ENCODE measurements at places on chromosomes 16 and 17.
A peak's percentile ranks its signal among the peaks of the same experiment; 100 is the strongest.

DNA sequence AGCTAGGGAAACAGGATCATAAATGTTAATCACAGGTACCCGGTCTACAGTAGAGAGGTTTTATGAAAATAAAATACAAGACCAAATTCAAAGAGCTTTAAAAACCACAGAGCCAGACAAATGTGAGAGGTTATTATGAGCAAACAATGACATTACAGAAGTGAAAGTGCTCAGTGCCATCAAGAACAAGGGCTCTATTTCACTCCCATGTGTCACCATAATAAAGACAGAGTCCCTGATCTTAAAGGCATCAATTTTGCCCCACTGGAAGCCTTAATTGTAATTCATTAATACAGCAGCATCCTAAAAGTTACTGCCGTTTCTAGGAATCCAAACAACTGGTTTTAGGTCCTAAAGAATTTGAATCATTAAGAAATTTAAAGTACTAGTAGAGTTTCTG is 43.7 kb upstream of the CDRT4 start:
- no peak for DNase-seq

- DNase-seq, result no peak
These were observed 4.5 kb upstream of the KRT15 start for GRCh38 chr17:41523225-41523593.

- no peak for DNase-seq
These were observed 45.4 kb upstream of the PSMD11 start for GRCh38 chr17:32398946-32399345.

GRCh38 chr17:5773816-5774360 is 189.6 kb upstream of the NLRP1 start:
- no peak for DNase-seq

GRCh38 chr17:35750526-35751395 is 2.3 kb downstream of the GAS2L2 start:
- DNase-seq, result no peak

- peak; percentile 99 for DNase-seq
These were observed at the start of gene ATP6V0D1 for GRCh38 chr16:67480833-67481560. Gene ATP6V0D1, minus strand, starts transcription at chr16:67481157. Its CDS starts 71 bp downstream, at chr16:67481086.

- peak; percentile 82 for DNase-seq
These were observed 2.9 kb downstream of the CTRL start for GRCh38 chr16:67928561-67929364.

DNA sequence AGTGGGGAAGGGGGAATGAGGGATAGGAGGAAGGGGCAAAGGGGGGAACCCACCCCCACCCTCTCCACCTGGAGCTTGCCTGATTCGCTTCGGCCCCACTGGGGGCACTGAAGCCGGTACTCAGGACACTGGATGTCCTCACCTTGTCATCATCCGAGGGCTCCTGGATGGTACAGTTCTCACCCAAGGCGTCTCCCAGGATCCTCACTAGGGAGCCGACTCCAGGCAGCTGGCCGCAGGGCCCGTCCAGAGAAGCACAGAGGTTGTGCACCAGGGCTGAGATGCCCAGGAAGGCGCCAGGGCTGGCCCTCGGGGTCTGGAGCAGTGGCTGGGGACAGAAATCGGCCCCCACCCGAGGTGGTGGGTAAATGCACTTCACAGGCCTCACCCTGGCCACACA is 92.3 kb downstream of the LITAF start:
- DNase-seq, result no peak

GRCh38 chr17:32486701-32487472 is at the start of gene CDK5R1:
Gene CDK5R1, plus strand, starts transcription at chr17:32486993. Its CDS starts 628 bp downstream, at chr17:32487621.
- peak; percentile 72 for DNase-seq

GRCh38 chr17:47735536-47736011 is 2.5 kb downstream of the TBX21 start:
- no peak for DNase-seq

DNA sequence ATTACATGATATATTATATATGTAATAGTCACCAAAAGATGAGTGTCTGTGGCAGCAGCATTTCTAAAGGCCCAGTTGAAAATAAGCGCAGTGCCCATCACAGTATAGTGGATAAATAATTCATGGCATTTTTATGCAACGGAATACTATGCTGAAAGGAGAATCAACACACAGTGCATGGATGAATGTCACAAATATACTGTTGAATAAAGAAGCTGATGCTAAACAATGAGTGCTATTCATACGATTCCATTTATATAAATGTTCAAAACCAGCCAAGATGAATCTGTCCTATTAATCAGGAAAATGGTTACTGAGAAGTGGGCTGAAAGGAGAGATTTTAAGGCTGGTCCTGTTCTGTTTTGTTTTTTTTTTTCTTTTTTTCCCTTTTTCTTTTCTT is 61.6 kb downstream of the HSD17B2 start:
- DNase-seq, result no peak

DNA sequence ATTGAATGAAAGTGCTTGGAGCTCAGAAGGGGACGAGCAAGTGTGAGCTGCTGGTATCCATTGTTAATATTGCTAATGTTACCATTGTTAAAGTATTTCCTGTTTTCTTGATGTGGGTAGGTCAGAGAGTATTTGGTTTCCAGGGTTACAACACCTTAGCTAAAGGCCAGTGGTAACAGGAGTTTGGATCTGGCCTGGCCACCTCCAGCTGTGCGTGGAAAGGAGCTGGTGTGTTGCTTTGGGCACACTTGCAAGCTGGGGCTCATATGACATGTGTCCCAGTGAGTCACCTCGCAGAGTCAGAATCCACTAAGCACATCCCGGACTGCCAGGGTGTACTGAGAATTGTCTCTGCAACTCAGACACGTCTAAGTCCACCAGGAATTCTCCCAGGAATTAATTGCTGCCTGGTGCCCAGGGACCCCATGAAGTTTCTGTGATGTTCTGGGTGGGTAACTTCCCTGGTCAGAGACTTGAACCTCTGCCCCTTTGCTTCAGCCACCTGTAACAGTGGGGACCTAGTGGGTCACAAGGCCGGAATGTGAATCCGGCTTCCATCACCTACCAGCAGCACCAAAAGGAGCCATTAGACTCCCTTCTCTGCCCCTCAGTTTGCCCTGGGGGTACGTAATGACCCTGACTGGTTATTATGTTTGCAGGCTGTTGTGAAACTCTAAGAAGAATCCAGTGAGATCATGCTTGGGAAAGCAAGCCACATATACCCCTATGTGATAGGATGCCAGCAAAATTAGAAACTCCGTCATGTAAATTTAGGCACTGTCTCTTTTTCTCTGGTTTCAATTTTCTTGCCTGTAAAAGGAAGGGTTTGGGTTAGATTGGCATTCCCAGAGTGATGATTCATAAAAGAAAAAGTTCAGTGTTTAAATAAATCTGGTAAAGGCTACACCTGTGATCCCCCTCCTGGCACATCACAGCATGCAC is 12.8 kb downstream of the SLC6A2 start:
- DNase-seq, result no peak

DNA sequence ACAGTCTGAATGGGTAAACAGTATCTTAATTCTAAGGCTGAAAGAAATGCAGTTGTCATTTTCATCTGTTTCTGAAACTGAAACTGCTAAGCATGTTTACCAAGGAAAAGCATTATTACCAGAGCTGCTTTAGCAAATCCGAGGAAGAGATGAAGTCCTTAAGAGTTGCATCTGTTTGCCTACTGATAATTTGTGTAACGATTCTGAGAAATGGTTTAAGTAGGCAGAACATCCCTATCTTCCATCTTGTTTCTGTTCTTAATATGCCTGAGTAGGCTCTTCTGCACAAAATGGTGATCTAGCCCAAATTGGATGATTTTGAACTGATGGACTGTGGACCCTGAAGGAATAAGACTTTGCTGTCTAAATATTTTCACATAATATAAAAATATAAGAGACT is 34.9 kb downstream of the NUP93 start:
- DNase-seq, result no peak

DNA sequence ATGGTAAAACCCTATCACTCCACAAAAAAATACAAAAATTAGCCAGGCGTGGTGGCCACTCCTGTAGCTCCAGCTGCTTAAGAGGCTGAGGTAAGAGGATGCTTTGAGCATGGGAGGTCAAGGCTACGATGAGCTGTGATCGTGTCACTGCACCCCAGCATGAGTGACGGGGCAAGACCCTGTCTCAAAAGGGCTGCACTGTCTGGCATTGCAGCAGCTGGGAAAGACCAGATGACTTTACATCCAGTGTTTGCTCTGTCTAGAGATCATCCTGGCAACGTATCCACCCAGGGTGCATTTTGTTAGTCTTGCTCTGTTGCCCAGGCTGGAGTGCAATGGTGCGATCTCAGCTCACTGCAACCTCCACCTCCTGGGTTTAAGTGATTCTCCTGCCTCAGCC is 52.0 kb downstream of the MRM3 start:
- DNase-seq, result no peak

DNA sequence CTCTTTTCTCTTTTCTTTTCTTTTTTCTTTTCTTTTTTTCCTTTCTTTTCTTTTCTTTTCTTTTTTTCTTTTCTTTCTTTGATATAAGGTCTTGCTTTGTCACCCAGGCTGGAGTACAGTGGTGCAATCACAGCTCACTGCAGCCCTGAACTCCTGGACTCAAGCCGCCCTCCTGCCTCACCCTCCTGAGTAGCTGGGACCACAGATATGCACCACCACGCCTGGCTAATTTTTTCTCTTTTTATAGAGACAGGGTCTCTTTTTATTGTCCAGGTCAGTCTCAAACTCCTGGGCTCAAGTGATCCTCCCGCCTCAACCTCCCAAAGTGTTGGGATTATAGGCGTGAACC is 145.8 kb downstream of the IRX3 start:
- DNase-seq, result no peak

DNA sequence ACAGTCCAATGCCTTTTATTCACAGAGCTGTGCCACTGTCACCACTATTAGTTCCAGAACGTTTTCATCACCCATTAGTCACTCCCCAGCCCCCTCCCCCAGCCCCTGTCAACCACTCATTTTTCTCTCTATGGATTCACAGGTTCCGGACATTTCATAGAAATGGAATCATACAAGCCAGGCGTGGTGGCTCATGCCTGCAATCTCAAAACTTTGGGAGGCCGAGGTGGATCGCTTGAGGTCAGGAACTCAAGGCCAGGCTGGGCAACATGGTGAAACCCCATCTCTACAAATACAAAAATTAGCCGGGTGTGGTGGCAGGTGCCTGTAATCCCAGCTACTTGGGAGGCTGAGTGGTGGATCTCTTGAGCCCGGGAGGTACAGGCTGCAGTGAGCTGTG is 759 bp upstream of the PAM16 start:
- no peak for DNase-seq

- no peak for DNase-seq
These were observed 449 bp downstream of the SMCR8 start for GRCh38 chr17:18315562-18315922.

DNA sequence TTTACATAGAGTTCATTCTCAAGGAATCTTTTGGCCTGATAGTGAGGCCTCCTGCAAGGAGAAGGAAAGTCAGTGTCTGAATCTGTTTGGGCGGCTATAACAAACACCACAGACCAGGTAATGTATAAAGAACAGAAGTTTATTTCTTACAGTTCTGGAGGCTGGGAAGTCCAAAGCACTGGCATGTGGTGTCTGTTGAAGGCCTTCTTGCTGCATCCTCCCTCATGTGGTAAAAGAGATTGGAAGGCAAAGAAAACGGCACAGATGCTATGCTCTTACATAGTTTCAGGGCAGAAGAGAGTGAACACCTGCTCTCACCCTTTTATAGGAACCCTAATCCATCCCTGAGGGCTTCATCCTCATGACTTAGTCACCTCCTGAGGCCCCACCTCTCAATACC is 31.2 kb upstream of the DNAJA2 start:
- DNase-seq, result no peak

GRCh38 chr17:3801792-3802191 is 804 bp upstream of the ITGAE start:
- no peak for DNase-seq

DNA sequence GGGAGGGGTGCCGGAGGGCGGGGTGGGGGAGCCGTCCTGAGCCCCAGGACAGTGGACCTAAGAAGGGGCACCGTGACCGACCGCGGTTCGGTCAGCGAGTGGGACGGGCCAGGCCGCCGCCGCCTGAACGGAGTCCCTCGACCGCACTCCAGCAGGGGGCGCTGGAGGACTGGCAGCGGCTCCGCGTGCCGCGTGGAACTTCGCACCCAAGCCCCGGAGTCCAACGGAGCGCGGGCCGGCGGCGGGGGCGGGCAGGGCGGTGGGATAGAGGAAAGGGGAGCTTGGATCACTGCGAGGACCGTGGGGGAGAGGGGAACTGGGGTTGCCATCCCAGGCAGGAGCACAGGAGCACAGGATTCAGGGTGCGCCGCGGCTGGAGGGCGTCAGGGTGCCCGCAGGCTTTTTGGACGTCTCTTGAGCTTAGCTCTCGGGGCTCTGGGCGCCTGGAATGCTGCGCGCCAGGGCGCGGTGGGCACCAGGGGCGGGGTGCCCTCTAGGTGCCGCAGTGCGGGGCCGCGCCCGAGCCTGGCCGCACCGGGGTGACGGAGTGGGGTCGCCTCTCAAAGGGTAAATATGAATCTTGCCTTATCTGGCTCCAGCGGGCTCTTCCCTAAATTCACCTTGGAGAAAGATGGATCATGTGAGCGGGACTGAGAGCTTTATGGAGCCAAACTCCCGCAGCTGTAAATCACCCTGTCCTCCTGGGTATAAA is 379 bp upstream of the OTOP2 start:
- peak; percentile 95 for DNase-seq

- DNase-seq, result no peak
These were observed 124.8 kb downstream of the MRM1 start for GRCh38 chr17:36726199-36726598.

DNA sequence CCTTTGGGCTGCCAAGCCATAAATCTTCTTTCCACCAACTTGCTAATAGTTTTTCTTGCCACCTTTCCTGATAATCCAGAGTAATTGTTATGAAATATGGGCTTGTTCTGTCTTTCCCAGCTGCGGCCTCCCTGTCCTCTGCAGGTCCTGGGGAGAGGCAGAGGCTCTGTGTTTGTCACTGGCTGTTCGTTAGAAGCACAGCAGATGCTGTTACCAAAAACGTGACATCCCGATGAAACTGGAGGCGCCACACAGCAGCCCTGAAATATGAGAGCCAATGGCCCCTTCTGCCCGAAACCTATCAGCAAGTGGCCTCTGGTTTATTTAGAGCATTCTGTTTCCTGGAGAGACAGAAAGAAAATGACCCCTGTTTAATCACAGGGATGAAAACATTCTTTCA is 115.1 kb upstream of the ANKFN1 start:
- no peak for DNase-seq

GRCh38 chr17:7018331-7018964 is 4.4 kb upstream of the BCL6B start:
- DNase-seq, result no peak

DNA sequence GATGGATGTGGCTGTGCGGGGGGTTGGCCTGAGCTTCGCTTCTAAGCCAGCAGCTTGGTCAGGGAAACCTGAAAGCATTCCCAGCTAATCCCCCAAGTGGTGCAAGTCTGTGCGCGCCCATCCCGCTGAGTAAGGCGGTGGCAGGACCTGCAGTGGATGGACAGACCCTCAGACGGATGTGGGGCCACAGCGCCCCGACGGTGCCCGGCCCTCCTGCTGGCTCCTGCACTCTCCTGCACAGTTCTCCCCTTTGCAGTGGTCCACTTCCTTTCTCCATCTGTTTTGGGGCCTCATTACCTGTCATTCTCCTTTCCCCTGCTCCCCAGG is 2.3 kb downstream of the ATP2A1 start:
- no peak for DNase-seq

GRCh38 chr16:50529334-50529733 is 18.9 kb upstream of the NKD1 start:
- no peak for DNase-seq

- DNase-seq, result no peak
These were observed 39.2 kb downstream of the CCDC42 start for GRCh38 chr17:8705427-8705826.
